ENCODE measurements at places on chromosomes 5 and 9. TPM values are rescaled to one million over a fixed set of nuclear protein-coding genes. Genes with fewer than 3 reads are reported as not detected.

The IL3 gene
- total RNA-seq = not detected

The GPR151 gene
- total RNA-seq = not detected

The NPR2 gene
- 3.6 TPM for total RNA-seq

The CSNK1A1 gene
- total RNA-seq = 188 TPM

The PCA3 gene
- not detected for total RNA-seq

The SLC27A4 gene
- 5.7 TPM for total RNA-seq

The RORB gene
- total RNA-seq = 0.02 TPM

DNA sequence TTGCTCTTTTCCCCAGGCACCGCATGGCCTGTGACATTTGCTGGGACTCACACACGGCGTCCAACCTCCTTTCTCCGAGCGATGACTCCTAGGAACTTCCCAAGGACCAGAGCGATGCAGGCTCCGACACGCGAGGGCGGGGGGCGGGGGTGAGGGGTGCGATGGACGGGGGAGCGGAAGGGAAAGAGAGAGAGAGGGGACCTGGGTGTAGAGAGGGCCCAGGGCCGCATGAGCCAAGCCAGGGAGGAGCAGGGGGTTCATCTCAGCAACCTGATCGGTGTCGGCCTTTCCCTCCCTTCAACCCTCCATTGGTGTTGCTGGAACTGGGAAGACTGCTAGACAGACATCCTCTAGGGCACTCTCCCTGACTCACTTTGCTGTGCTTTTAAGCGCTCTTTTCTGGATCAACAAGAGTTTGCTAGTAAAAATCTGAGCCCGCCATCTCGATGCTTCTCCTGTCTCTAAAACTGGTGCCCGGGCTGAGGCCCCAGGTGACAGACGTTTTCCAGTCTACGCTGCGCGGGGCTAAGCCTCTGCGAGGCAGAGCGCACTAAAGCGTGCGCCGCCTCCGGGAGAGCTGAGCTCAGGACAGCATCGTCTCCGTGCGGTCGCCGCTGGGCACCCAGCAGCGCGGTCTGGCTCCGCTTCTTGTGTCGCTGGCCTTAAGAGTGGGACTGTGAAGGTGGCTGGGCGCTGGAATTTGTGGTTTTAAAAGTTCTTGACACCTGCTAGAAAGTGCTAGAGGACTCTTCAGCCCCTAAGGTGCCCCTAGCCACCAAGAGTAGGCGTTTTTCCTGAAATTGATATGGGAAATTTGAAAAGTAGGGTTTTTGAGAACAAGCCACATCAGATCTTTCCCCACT is 1.0 kb upstream of the TSLP start:
- DNase-seq = peak; percentile 46
- H3K4me1 ChIP-seq = peaks cover 26% of the 10 kb centered on the region
- H3K27me3 ChIP-seq = peaks cover 76% of the 10 kb centered on the region
- peak overlapping the region; percentile 50 for H3K4me3 ChIP-seq
- H3K27ac ChIP-seq = no peak overlapping the region

GRCh38 chr5:66021585-66021984 is 95.2 kb downstream of the ERBIN start:
- no peak overlapping the region for H3K27ac ChIP-seq
- peaks cover 9% of the 10 kb centered on the region for H3K36me3 ChIP-seq
- DNase-seq = no peak
- H3K4me3 ChIP-seq = no peak overlapping the region
- H3K27me3 ChIP-seq = no peaks in the 10 kb centered on the region

- peak; percentile 77 for DNase-seq
- H3K27me3 ChIP-seq = peaks cover 10% of the 10 kb centered on the region
These were observed 6.1 kb upstream of the CRB2 start for GRCh38 chr9:123349691-123350480.

- no peak overlapping the region for H3K4me3 ChIP-seq
- H3K36me3 ChIP-seq = no peaks in the 10 kb centered on the region
- DNase-seq = no peak
- H3K27me3 ChIP-seq = peaks cover 10% of the 10 kb centered on the region
These were observed 48.4 kb downstream of the ADAMTS16 start for GRCh38 chr5:5188376-5189050.

DNA sequence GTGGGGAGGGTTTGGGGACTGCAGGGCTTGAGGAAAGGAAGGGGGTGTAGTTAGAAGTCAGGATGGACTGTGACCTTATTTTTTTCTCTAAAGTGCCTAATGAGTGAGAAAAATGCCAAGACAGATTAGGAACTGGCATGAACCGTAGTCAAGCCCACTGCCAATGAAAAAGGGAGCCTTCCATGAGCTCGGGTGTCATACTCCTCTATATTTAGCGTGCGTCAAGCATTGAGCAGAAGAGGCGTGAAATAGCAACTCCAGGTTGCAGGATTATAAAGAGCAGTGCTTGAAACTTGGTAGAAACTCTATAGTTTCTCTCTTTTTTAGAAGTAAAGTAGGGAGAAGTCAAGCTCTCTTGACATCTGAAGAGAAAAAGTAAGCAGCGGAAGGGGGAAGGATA is 1.8 kb downstream of the SGCD start:
- no peaks in the 10 kb centered on the region for H3K4me1 ChIP-seq
- DNase-seq = no peak
- H3K36me3 ChIP-seq = no peaks in the 10 kb centered on the region

DNA sequence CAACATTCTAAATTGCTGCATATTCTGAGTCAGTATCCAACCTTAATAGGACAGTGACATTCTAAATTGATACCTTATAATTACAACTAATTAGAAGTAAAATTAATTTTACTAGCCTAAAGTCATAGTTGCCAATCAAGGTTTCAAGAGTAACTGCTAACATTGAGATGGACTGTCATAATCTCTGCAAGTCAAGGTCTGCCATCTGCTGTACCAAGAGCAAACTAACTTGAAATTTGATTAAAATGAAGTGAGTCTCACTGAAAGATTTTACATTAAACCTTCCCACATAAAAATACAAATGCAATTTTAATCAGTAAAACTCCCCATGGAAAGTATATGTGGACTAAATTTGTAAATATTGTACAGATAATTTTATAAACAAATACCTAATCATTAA is 235.3 kb downstream of the PRDM9 start:
- no peaks in the 10 kb centered on the region for H3K27me3 ChIP-seq
- no peaks in the 10 kb centered on the region for H3K36me3 ChIP-seq
- H3K4me1 ChIP-seq = no peaks in the 10 kb centered on the region
- DNase-seq = no peak

DNA sequence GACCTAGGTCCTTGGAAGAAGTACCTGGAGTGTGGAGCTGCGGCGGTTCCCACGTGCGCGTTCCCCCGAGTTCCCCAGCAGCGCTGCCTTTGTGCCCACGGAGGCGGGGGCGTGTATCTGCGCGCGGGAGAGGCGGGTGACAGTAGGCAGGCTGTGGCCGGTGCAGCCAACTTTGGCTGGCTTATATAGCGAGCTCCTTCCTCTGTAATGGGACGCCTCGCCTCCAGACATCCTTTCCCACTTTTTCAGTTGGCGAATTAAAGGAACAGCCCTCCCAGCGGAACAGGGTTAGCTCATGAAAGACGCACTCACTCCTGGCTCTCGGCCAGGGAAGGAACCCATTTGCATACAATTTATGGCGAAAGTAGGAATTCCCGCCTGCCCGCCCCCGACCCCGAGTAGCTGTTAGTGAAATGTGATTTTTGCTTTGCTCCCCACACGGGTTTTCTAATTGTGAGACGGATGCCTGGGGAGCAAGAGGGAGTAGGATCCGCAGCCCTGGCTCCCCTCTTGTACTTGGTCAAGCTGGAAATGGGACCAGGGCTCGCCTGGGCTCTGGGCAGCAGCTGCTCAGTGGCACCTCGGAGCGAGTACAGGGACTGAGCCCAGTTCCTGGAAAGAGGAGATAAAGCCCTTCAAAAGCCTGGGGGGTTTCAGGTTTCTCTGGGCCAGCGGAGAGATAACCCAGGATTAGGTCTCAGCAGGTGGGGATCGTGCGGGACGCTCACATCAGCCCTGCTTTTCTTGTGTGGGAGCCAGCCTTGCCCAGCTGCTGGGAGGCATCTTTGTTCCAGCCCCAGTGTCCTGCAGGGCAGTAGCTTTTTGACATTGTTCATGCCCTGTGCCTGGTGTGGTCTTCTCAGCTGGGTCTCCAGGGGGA is at the start of gene TNC:
TSS of gene TNC (minus strand) at position 159 of the 880 bp plus-strand sequence. CDS start 27,139 bp downstream, outside the sequence.
- H3K36me3 ChIP-seq = no peaks in the 10 kb centered on the region
- H3K27ac ChIP-seq = no peak within 1 kb of the TSS
- no peak for DNase-seq

- no peak overlapping the region for H3K27ac ChIP-seq
- no peaks in the 10 kb centered on the region for H3K36me3 ChIP-seq
- no peak for DNase-seq
- H3K4me1 ChIP-seq = no peaks in the 10 kb centered on the region
- H3K27me3 ChIP-seq = peaks cover 20% of the 10 kb centered on the region
- H3K4me3 ChIP-seq = no peak overlapping the region
These were observed 354.8 kb downstream of the ENC1 start for GRCh38 chr5:74285675-74286280.

All from activated naive CD4-positive, alpha-beta T cell treated with anti-CD3 and anti-CD28 coated beads for 36 hours (primary cell).